Daoy (cell line): ENCODE measurements at places on chromosomes 16 and 17. TPM values are rescaled to one million over a fixed set of nuclear protein-coding genes. Genes with fewer than 3 reads are reported as not detected.

SDK2 gene
- total RNA-seq: 0.33 and 0.74 TPM in 2 replicates

P3H4 gene
- 44.4 and 60.9 TPM in 2 replicates for total RNA-seq

DNA sequence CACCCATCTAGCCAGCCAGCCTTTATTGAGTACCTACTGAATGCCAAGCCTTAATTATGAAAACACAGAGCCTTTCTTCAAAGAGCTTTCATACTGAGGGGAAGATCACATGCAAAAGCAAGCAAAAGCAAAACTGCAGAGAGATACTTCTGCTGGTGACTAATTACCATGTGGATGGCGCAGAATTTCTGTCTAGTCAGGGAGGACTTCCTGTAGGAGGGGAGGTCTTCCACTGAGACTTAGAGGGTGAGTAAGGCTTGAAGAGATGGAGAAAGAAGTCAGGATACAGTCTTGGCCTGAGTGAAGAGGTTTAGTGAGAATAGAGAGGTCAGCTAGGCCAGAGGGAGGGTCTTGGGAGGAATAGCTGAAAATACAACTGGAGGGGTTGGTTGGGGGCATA, 53.9 kb upstream of the CCL2 start:
- DNase-seq: no peak

- no peak for DNase-seq
Measured at GRCh38 chr16:56749672-56750491, 20.0 kb downstream of the NUP93 start.

- no peak for DNase-seq
Measured at GRCh38 chr17:73208139-73208827, 15.4 kb downstream of the COG1 start.
